AG08395 (cell line): ENCODE measurements at places on chromosomes 12 and 14.

DNA sequence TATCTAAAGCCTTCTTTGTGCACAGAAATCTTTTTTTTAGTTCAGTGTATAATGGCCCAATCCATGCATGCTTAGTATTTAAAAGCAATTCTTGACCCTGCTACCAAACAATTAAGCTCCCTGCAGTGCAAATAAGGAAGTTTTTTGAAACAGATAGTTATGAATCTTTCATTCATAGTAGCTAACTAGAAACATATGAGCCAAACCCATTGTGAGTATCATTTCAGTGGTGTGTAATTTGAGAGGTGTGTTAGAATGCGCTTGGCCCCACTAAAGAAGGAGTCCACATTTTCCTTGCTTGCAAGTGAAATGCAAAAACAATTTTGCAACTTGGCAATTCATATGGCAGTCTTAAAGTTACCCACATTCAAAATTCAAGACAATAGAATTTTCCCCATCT is 14.4 kb downstream of the EPS8 start:
- no peak for DNase-seq

GRCh38 chr14:101121508-101122139 is 218.1 kb upstream of the RTL1 start:
- no peak for DNase-seq

DNA sequence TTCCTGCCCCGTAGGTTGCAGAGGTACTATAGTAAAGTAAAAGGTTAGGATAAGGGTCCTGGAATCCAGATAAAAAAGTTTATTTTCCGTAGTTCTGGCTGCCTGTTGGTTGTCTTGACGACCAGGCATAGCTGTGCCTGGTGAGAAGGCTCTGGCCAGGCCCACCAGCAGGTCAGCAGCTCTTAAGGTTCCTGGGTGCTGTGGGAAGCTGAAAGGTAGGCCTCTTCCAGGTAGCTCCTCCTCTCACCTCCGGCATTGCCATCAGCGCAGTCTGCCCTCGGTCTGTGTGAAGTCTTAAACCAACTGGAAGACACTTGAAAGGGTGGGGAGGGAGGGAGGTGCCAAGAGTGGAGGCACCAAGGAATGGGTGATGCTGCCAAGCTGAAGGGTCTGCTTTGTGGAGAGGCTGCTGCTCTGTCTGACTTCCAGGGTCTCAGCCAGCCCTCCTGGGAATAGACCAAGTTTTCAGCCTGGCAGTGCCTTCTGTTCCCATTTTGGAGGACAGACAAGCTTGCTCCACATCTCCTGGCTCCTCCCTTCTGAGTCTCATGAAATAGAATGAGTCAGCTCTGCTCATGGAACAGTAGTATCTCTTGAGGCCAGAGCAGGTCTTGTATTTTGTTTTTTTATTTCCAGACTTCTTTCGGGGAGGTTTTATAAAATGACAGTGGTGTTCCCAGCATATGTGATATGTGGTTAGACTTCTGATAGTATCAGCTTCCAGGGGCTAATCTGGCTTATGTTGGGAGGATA is 5.2 kb upstream of the ACADS start:
- DNase-seq, result peak; percentile 73

GRCh38 chr12:104063712-104064030 is 660 bp upstream of the HCFC2 start:
- DNase-seq, result no peak

- DNase-seq, result no peak
These were observed 167.8 kb downstream of the CHST11 start for GRCh38 chr12:104624529-104624928.

DNA sequence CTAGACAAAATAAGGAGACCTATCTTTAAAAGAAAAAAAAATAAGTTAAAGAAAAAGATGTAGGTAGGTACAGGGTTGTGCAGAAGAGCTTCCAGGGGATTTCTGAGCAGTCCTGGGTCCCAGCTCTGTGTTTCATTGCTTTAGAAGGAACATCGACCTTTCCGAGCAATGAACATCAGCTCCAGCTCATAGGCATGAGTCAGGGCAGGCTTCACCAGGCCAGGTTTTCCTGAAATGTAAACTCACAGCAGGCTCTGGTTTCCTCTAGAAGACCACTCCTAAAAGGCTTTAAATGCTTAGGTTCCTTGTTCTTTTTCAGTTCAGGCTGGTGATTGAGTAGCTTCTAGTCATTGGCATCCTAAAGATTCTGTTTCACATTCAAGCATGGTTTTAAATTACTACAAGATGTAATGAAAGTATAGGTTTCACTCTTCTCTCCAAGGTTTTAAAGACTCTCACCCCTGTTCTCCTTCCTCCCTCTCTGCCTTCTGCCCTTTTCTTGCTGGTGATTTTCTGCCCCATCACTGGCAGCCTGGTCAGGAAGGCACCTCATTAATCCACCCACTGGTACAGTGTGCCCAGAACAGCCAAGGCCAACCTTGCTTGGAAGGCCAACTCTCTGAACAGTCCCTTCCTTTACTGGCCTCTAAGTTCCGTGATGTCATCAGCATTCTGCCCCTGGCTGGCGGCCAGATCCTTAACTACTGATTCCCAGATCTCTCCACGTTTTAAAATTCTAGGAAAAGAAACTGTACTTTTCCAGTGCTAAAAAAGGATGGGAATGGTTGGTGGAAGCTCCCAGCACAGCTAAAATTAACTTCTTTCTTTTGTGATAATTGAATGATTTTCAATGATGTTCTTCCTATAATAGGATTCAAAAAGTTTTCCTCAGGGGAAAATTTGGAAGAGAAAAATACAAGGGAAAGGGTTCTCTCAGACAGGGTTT is 109.4 kb upstream of the HIF1A start:
- DNase-seq, result no peak

- no peak for DNase-seq
These were observed 106.3 kb downstream of the ETNK1 start for GRCh38 chr12:22731236-22731635.

DNA sequence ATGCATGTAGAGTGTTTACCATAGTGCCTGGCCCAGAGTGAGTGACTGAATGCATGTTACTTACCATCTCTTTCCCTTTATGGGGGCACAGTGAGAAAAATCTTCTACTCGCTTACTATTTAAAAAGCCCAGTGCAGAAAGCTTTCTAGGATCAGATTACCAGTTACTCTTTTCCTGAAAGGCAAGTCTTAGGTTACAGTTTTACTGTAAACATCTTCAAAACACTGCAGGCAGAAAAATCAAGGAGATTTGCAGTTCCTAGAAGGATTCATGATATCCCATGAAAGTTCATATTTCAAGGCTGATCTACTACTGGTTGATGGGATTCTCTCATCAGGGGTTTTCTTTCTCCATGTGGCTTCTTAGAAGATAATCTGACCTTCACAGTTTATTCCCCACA is 29.3 kb upstream of the DAAM1 start:
- no peak for DNase-seq

DNA sequence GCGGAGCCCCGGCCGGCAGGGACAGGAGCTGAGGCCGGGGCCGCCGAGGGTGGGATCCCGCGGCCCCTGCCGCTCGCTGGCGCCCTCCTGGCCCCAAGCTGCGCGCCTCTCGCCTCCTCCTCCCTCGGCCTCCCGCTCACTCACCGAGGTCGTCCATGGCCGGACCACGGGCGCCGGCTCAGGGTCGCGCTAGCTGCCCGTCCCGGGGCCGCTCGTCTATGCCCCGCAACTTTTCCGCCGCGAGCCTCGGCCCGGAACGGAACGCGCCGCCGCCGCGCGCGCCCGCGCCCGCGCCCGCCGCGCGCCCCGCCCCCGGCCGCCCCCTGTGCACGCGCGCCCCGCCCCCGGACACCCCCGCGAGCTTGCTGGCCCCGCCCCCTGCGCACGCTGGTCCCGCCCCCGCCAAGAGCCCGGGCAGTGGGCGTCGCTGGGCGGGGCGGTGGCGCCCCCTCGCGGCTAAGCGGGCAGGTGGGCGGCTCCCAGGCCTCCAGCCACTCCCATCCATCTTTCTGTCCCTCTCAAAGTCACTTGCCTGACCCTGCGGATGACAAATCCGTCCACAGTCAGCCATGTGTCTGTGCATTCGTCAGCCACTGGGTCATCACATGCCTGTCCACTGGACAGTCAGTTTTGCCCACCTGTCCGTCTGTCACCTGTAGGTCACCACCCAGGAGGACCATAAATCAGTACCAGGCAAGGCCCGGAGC is at the start of gene PXN:
Gene PXN, minus strand, starts transcription at position 258 of the 707 bp plus-strand sequence. Its CDS starts 101 bp downstream, at position 157.
- peak; percentile 97 for DNase-seq

- no peak for DNase-seq
These were observed 35.5 kb downstream of the BTG1 start for GRCh38 chr12:92110083-92110640.

- DNase-seq, result peak; percentile 90
These were observed 9.3 kb upstream of the HDAC7 start for GRCh38 chr12:47828976-47829482.

- no peak for DNase-seq
These were observed 188.9 kb downstream of the SLC41A2 start for GRCh38 chr12:104769144-104769561.

DNA sequence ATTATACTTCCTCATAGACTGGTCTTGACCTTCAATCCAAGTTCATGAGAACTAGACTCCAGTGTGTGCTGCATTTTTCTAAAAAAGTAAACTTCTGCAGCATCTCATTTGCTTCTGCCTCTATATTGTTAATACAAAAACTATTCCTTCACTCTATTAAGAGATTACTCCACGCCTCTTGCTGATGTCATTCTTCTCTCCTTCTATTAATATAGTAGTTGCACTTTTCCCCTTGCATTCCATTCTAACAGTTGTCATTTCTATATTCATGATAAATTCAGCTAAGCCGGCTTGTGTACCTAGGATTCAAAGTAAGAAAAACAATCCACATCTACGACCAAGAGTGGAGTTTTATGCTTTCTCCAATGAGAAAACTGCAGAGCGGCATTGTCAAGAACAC is 480.4 kb upstream of the NOVA1 start:
- DNase-seq, result no peak

DNA sequence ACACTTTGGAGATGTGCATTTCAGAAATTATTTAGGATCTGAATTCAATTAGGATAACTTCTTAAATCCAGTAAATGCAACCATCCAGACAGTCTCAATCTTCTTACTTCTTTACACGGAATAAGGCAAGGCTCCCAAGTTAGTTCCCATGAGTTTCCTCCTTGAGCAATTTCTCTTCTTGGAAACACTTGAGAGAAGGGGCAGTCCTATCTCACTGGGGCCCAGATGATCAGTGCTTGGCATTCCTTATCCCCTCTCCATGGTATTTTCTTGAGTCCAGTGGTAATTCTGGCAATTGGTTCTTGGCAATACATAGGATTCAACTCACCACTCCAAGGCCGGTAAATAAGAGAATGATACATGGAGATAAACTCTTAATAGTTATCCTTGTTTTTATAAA is 87.1 kb upstream of the PTHLH start:
- DNase-seq, result no peak

DNA sequence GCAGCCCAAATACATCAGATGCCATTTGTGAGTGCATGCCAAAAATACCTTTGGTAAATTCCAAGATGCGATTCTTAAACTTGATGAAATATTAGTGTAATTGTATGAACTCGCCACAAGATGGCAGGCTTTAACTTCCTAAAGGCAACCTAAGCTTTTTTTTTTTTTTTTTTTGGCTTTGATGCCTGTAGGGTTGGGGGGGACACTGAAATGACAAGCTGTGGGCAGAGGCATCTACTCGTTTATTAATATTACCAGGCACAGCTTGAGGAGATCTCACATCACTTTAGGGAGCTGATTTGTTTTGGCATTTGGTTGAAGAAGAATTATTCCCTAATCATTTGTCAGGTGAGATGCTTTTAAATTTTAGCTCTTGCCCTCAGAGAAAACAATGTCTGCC is 126.7 kb upstream of the CCDC196 start:
- peak; percentile 50 for DNase-seq

GRCh38 chr14:105028251-105028927 is 7.5 kb upstream of the CDCA4 start:
- peak; percentile 19 for DNase-seq

- DNase-seq, result peak; percentile 21
These were observed 6.2 kb upstream of the CGRRF1 start for GRCh38 chr14:54503486-54503885.

DNA sequence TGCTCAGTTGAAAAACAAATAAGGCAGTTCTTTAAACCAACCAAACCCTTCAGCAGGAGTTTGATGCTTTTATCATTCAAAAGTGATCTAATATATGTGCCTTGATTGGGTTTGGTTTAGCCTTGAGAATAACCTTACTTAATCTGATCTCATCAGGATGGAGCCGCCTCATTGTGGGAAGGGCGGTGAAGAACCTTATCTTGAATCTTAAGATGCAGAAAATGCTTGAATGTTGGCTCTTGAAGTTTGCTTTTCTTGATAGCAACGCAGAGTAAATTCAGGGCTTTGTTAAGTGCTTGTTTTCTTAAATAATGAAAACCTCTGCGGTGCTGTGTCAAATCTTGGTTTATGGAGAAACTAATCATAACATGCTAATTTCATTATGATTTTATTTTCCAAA is 138.2 kb downstream of the MON2 start:
- no peak for DNase-seq

DNA sequence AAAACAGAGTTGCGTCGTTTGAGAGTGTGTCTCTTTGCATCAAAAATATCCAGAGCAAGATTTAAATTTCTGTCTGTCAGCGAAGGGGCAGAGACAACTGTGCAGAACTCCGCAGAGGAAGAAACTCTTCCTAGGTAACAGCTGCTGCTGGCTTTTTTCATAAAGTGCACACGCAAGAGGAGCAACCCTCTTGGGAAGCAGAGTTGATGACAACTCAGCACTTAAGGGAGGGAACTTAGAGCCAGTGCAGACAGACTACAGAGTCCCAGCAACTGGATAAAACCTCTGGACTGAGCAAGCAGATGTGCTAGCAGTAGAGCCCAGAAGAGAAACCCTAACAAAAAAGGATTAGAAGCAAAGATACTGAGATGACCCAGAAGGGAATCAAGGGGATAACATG is 337.1 kb downstream of the PCNX1 start:
- DNase-seq, result peak; percentile 55
